ENCODE measurements at places on chromosomes 11 and 22.

DNA sequence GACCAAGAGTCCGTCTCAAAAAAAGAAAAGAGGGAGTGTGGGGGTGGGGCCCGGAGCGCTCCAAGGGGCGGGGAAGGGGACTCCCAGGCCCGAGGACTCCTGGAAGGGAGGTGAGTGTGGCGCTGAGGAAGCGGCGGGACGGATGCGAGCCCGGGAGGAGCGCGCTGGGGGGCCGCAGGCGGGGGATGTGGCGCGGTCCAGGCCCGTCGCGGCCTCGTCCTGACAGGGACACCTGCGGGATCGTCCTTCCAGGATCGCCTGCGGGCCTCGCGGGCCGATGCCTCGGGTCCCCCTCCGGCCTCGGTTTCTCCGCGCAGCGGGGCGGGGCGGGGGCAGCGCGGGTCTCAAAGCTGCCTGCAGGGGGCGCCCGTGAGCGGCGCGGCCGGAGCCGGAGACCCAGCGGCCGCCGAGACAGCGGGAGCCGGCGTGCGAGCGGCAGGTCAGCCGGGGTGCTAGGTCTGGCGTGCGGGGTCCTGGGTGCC, 3.8 kb upstream of the ADORA2A start:
- no peak for DNase-seq

GRCh38 chr11:43879789-43880639, 617 bp upstream of the ALKBH3 start:
- no peak for DNase-seq

DNA sequence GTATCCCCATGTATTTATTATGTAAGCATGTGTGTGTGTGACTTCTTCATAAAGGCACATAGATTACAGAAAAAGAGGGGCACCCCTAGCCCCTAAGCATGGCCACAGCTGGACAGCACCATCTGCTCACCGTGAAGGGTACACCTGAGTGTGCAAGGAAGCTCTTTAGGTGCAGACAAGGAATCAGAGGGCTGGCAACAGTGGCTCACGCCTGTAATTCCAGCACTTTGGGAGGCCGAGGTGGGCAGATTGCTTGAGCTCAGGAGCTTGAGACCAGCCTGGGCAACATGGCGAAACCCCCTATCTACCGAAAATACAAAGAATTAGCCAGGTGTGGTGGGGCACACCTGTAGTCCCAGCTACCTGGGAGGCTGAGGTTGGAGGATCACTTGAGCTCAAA, 56.3 kb downstream of the DGCR2 start:
- DNase-seq: no peak

DNA sequence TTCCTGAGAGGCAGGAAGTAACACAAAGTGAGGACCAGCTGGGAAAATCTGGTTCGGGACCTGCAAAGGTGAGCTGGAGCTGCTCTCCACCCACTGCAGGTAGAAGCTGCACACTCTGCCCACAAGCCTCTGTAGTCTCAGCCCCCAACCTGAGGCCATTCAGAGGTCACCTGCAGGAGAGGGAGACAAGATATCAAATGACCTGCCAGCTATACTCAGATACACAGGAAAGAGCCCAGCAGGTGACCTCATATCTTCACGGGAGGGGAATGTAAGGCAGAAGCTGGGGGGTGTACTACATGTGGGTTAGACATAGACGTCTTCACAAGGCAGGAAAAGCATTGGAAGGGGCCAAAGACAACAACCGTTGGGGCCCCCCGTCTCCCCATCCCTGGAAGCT, 86.1 kb downstream of the APIP start:
- no peak for DNase-seq

DNA sequence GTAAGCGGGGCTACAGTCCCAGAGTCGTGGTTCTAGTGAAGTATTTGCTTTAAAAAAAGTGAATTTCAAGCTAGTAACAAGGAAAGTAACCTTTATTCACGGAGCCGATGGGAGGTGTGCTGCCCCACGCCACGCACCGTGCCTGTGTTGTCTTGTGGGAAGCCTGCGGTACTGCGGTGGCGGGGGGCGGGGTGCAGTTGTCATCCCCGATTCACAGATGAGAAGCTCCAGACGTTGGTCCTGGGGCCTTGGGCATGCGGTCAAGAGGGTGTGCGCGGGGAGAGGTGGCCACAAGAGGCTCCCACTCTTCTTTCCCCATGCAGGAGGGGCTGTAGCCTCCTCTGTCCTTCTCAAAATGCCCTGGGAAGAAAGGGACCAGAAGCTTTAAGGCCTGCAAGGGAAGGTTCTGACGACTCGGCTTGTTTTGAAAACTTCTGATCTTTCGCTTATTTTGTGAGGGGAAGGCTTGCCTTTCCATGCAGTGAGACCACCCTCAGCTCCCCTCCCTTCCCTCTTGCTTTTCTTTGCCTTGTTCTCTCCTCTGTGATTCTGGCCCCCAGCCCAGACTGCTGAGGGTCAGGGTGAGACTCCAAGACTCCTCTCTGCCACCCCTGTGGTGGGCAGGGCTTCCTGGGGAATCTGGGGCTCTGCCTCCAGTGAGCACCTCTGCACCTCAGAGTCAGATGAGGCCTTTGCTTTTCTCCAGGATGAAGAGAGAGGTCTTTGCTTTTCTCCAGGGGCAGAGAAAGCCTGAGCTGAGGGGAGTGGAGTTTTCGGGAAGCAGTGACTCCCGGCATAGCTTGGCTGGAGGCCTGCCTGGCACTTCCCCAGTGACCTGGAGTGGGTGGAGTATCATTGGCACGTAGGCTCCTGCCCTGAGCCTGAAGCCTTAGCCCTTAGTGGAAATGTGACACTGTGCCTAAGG, 6.2 kb downstream of the GLB1L3 start:
- no peak for DNase-seq

DNA sequence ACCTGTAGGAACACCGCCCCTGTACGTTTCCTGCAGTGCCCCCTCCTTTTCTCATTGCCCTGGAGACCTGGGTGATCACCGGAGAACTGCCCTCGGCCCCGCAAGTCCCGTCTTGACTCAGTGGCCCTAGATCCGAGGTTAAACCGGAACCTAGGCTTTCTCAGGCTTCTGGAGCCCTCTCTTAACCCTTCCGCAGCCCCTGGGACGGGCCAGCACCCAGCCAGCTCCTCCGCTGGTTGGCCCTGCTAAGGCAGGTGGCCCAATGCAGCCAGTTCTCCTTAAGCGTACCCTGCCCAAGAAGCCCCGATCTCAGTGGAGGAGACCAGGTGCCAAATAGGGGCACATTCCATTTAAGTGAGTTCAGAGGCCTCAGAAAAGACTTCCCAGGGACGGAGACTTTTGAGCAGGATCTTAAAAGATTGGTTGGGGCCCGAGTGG, 776 bp downstream of the NLRX1 start:
- no peak for DNase-seq

DNA sequence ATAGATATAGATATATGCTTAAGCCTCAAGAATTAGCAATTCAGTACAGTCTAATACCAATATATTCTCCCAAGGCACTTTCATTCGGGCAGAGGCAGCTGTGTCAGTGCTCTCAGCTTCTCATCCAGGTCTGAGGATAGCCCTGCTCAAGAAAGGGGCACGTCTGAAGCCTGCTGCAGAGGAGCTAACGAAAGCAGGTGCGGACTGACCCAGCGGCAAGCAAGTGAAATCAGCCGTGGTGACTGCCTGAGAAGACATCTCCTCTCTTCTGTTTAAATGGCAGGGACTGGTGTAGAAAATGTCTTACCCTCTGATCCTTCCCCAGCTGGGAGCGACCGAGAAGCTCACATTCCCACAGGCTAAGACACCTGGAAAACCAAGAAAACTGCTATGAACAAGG, 468.6 kb downstream of the BRD1 start:
- no peak for DNase-seq

GRCh38 chr11:1823376-1824220, 11.2 kb upstream of the SYT8 start:
- DNase-seq: no peak

- no peak for DNase-seq
Measured at GRCh38 chr11:73225001-73225686, 7.1 kb downstream of the P2RY2 start.

- DNase-seq: no peak
Measured at GRCh38 chr11:118265954-118266353, 1.9 kb upstream of the MPZL2 start.

GRCh38 chr11:70908223-70908622, 344.2 kb downstream of the SHANK2 start:
- no peak for DNase-seq

- DNase-seq: no peak
Measured at GRCh38 chr22:33405194-33405593, 347.0 kb upstream of the SYN3 start.

DNA sequence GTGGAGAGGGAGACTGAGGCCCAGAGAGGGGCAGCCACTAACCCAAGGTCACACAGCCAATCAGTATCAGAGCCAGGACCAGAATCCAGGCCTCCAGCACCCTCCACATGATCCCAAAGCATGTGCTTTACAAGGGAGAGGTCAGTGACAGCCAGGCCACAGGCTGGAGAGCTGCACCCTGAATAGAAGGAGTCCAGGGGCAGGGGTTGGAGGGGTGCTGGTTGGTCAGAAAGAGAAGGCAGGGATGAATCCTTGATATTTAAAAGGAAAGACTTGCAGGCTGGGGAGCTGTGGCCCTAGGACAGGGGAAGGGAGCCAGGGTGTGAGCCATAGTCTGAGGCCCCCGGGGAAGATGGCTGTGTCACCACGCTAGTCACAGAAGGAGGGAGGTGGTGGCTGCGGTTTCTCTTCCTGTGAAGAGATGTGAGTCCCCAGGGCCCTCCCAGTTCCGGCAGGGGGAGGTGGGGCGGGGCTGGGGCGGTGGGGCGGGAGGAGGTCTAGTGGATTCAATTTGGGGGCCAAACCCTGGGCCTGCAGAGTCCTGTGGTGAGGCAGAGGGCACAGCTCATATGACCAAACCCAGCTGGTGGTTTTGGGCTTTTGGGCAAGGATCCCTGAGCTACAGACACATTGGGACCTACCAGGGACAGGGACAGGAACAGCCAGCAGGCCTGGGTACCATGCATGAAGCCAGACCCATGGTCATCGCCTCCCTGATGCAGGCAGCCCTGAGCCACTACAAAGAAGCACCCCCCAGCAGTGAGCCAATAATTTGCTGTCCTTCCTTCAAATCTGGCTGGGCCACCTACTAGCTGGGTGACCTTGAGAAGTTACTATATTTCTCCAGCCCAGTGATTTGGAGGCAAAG, 14.0 kb downstream of the RAC2 start:
- DNase-seq: no peak

DNA sequence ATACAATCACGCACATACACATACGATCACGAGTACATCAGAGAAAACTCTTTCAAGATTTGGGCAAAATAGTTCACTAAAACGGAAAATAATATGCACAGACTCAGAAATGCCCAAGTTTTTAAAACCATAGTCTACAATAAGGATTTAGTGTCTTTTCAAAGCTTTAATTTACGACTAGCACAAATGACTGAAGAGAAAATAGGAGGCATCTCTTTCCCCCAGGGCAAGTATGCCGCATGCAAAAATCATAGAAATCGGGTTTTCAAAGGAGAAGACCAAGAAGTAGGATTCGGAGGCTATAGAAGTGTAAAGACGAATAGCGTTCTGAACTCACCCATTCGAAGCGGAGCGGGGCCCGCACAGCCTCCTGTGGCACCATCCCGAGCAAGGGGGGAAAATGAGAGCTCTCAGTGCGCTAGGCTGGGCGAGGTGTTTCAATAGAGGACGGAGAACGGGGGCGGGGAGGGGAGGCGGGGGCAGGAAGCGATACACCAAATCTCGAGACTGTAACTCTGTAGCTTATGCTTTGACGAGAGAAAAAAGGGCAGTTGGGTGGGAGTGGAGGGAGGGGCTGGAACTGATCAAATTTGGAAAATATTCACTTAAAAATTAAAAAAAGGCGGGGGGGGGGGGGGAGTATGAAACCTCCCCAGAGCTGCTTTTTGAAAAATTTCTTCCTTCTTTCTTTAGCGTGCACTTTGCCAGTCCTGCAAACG, 15.8 kb downstream of the BLID start:
- DNase-seq: no peak

DNA sequence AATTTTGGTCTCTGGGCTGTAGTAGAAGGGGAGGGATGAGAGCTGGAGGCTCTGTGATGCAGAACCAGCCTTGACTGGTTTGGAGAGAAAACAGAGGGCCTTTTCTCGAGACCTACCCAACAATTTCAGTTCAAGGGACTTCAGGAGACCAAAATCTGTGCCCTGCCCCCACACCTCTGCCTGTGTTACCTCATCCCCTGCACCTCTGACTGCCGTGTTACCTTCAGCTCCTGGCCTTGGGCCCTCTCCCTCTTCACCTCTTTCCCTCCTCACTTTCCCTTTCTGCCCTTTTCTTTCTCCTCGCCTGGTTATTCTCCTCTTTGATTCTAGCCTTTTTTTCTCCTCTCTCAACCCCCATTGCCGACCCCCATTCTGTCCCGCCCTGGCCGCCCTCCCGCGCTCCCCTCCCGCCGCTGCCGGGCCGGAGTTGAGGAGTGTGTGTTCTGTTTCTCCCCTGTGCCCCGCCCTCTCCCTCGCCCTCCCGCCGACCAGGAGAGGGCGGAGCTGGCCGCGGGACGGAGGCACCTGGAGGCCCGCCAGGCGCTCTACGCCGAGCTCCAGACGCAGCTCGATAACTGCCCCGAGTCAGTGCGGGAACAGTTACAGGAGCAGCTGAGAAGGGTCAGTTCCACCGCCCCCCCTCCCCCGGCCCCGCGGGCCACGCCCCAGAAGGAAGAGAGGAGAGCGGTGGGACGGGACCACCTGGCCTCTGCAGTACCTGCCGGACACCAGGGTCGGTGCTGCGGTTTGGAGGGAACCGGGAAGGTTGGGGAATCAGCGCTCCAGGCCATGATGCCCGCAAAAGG, 27.2 kb downstream of the PHLDB1 start:
- DNase-seq: no peak

- no peak for DNase-seq
Measured at GRCh38 chr11:97751952-97752351, 1268.8 kb upstream of the CNTN5 start.

DNA sequence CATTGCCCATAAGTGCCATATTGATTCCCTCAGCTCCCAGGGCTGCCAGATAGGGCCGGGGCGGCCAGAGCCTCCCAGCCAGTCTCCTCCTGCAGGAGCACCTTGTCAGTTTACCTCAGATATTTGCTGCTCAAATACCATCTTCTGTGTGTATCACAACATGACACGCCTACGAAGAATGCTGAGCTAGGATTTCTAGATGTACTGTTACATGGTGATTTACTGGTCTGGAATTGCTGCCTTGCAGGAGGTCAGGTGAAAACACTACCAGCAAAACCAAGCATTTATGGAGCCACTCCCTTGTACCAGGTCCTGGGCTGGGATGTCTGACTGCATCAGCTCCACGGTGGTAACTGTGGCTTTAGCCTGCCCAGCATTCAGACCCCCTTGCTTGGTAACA, 11.8 kb downstream of the MICAL3 start:
- no peak for DNase-seq

DNA sequence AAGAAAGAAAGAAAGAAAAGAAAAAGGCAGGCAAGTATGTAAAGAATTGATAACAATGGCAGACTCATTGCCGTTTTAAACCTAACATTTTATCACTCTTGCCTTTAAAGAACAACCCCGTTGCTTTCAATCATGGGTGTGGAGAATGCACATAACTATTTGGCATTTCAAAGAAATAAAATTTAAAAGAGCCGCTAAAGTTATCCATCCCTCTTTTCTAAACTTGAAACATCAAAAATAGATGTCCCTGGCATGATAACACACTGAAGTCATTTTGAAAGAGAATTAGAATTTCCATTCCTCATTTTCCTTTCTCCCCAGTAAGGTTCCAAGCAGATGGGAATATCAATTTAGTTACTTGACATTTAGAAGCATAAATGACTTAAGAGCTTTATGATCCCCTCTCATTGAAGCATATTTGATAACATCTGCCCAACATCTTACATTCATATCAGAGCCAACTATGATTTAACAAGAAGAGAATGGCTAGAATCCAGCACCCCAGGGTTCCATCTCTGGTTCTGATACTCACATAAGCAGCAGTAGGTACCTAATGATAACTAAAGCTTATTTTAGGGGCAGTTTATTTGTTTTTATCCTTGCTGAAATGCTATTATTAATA, 529.6 kb upstream of the LRRC4C start:
- no peak for DNase-seq

Measured in amniotic stem cell (primary cell).